ENCODE measurements at places on chromosomes 7 and 10.
A peak's percentile ranks its signal among the peaks of the same experiment; 100 is the strongest.

- no peak for DNase-seq
These were observed 146.3 kb upstream of the LRGUK start for GRCh38 chr7:133980804-133981203.

- DNase-seq = peak; percentile 93
These were observed 590.9 kb upstream of the ANKRD30A start for GRCh38 chr10:36534471-36535002.

- peak; percentile 7 for DNase-seq
These were observed 6.6 kb downstream of the LRRC18 start for GRCh38 chr10:48932831-48933664.

DNA sequence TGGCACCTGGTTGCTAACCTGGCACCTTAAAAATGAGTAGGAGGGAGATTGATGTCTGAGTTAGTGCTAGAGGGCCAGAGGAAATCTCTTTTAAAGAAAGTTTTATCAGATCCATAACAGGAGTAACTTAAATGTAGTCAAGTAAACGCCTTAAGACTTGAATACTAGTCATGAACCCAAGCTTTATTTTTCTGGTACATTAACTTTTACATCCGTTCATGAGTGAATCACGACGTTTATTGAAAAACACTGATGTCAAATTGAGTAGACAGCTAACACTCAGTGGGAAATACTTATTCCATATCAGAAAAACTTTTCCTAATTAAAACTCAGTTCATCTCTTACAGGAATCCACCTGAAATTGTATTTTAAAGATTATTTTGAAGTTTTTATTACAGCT, 6.9 kb upstream of the LAMB1 start:
- DNase-seq = no peak

DNA sequence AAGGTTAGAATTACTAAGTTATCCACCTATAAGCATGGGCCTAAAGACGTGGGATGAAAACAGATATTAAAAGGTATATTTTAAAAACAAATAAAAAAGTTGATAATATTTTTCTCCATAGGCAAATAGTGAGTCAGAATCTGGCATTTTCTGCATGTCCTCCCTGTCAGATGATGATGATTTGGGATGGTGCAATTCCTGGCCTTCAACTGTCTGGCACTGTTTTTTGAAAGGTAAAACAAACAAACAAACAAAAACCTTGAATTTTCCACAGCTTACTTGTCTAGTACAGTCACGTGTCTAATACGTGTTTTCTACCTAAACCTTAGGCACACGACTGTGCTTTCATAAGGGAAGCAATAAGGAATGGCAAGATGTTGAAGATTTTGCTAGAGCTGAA, 17.4 kb downstream of the HBP1 start:
- DNase-seq = no peak

GRCh38 chr7:6571160-6571779, 6.0 kb upstream of the ZDHHC4 start:
- no peak for DNase-seq
